ENCODE measurements at places on chromosomes 11 and 22.

DNA sequence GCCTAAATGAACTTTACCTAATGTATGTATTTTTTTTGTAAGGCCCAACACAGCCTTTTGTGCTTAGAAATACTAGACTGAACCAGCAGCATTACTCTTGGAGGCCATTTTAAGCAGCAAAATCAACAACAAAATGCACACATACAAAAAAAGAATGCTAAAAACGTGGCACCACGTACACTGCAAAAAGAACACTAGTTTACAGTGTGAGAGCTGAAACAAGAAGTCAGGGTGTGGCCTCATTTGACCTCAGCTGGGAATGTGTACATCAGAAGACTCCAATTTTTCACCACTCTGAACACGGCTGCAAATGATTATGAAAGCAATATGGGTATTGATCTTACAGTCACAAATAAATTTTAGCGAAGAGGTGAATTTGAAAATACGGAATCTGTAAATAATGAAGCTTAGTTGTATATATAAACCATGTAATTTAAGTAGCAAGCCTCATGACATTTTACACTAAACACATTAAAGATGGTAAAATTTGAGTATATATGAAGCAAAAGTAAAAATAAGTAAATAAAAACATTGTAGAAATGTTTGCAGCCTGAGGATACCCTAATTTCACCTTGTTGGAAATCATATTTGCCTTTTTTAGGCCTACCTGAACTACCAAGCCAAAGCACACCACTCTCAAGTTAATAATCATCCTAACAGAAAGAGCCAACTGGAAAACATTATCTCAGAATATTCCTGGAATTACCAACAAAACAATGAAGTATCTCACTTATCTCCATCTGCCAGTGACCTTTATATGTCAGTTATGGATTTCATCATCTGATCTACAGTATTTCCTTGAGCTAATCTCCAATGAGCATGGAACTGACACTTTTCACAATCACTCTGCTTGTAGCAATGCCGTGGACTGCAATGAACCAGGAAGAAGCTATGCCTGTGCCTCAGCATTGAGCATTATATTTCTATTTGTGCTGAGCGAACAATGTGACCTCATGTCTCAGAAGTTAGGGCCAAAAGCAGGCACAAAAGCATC lies 319.5 kb upstream of the FAT3 start:
- DNase-seq, result no peak

GRCh38 chr11:102836290-102836875 lies 7.0 kb downstream of the MMP3 start:
- peak; percentile 42 for DNase-seq

DNA sequence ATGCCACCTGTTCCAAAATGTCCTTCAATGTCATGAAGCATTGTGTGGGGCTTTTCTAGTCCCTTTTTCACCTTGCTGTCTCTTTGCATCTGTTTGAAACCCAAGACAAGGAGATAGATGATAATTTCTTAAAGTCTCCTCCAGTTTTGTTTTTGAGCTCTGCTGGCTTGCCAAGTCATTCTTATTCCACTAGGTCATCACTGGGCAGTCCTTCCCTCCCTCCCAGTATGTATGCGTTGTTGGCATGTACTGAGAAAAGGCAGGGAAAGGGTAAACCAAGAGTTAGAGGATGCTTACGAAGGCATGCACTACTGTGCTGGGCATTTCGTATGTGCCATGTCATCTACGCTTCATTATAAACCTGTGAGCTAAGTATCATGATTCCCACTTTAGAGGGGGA lies 78.6 kb downstream of the PARVA start:
- DNase-seq, result no peak

- peak; percentile 31 for DNase-seq
Measured at GRCh38 chr11:88553204-88553603, 215.7 kb upstream of the CTSC start.

DNA sequence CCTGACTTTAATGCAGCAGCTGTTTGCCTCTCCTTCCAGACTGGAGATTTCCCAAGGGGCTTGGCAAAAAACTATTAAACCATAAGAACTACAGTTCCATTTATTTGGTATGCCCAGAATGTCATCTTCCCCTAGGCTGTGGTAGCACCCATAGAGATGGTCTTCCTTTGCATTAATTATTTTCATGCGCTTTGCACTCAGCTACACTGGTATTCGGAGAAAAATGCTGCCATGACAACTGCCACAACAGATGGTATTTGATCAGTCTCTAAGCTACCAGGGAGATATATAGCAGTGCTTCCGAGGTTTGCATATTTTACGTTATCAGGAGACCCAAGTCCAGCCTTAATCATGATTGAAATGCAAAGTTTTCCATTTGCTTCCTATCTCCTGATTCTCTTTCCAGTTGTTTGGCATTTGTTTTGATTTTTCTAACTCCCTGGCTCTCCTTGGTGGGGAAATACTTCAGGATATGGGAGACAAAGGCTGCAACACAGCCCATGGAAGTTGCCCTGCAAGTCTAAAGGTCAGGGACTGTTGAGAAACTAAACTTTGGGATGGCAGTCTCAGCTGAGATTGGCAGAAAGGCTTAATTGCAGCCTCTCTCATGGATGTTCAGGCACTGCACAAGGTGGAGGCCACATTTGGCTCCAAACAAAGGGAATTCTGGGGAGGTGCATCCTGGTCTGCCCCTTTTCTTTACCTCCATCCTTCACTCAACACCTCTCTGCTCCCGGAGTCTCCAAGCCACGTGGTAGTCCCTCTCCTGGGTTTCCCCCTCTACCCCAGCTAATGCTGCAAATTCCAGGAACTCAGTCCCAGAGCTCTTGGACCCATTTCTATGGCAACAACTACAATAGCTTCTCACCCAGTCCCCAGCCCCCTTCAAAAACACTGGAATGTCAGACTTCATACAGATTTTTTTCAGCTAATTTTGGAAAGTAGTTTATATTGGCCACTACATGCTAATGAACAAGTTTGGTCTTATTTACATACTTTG lies 151.8 kb downstream of the NAV2 start:
- DNase-seq, result peak; percentile 10

DNA sequence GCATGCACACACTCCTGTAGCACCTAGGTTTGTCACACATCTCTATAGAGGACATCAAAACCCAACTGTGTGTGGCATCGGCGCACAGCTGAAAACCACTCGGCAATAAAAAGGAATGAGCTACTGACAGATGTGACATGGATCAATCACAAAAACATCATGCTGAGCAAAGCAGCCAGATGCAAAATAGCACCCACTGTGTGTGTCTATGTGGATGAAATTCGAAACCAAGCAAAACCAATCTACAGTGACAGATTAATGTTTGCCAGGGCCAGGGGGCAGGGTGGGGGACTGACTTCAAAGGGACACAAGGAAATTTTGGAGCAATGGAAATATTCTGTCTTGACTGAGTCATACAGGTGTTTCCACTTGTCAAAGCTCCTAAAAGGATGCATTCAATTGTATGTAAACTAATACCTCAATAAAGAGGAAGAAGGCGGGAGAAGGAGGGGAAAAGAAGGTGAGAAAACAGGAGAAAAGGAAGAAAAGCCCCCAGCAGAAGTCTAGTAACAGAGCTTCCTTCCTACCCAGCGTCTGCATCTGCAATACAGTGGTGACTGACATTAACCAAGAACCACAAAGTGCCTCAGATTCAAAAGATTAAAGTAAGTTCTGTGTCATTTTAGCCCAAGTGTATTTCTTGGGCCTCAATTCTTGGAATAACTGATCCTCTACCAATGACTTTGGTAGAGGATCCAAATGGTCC lies 49.8 kb downstream of the PACSIN2 start:
- DNase-seq, result peak; percentile 25

DNA sequence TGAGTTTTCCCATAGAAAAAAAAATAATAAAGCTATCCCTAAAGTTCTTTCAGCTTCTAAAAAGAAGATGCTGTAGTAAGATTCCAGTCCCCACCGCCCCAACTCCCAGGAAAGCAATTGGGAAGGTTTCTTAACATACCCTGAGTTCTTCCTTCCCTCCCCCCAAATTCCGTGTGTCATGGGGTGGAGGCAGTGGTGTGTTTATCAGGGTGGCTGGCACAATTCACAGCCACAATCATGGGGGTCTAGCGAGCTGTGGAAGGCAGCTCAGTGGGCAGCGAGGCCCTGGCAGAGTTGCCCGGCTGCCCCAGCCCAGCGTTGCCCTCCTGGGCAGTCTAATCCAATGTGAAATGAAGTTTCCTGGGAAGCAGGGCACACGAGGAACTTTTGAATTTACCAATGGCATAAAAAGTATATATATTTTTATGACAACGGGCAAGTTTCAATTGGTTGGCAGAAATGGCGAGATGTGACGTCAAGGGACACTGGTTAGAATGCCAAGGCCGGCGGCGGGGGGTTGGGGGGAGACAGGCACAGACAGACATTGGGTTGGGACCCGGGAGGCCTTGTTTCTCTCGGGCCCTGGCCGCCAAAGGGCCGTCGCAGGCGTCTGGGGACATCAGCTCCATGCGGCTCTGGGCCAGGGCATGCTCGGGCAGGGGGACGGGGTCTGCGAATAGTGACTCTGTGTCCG lies 80.7 kb upstream of the PPARA start:
- peak; percentile 94 for DNase-seq

- no peak for DNase-seq
Measured at GRCh38 chr22:48887394-48888332, 940.0 kb downstream of the BRD1 start.

DNA sequence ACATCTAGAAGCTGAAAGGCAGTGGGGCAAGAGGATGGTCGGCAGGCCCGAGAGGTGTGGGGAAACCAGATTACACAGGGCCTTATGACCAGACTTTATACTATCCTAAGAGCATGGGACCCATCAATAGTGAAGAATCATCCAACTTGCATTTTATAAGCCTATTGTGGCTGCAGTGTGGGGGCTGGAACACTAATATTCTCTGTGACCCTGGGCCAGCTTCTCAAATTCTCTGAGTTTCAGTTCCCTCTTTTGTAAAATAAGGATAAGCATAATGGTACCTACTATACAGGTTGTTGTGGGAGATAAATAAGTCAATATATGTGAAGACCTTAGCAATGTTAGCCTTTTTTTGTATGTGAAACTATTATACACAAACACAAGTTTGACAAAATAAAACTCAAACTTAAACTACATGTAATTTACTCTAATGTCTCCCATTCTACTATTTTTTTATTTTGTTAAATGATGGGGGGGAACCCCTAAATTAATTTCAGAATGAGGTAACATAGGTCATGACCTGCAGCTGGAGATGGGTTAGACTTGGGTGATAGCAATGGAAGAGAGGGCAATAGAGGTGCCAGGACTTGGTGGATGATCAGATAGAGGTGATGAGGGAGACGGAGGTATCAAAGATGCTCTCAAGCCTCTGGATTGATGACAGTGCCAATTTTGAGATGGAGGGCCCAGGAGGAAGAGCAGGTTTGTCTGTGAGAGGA lies 30.1 kb downstream of the SMCO4 start:
- no peak for DNase-seq

GRCh38 chr11:121958971-121959325 lies 157.1 kb downstream of the BLID start:
- DNase-seq, result no peak

- no peak for DNase-seq
Measured at GRCh38 chr11:62186195-62186594, 3.8 kb upstream of the SCGB1D1 start.

DNA sequence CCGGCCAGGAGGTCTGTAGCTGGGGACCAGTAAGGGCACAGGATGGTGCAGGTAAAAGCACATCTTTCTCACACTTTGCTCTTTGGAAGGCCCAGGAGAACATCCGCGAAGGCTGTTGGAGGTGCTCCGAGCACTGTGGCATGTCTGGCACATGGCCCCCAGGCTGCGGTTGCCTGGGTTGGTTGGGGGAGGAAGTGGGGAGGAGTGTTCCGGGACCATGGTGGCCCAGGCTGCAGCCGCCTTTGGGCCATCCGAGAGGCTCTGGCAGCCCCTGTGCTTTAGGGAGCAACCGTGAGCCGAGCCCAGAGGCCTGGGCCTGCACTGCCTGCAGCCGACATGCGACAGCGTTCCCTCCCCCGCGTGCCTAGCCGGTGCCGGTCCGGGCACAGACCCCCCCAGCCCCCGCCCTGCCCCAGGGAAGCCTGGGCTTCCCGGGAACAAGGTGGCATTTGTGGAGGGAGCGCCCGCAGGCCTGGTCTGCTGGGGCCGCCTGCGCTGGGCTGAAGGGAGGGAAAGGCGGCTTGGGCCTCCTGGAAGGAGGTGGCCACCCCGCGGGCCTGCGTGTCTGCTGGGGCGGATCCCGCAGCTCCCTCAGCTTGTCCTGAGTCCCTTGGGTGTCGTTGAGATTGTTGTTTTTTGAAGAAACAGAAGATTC lies 57.9 kb downstream of the GRAMD4 start:
- no peak for DNase-seq

DNA sequence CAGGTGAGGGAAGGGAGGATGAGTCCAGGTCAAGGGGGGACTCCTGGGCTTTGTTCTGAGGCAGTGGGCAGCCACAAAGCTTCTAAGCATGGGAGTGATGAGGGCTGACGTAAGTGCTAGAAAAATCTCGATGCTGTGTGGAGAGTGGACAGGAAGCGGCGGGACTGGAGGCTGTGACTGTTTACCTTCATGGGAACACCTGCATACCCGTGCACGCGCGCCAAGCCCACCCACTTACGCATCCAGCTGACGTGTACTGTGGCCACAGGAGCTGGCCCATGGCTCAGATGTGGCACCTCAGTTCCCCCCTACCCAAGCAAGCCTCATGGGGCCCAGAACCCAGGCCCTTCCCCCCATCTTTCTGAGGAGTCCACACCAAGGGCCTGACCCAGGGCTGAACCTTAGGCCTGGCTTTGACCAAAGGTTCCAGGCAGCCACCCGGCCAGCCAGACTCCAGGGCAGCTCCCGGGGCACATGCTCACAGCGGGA lies 14.0 kb downstream of the MYRF start:
- DNase-seq, result no peak

- DNase-seq, result no peak
Measured at GRCh38 chr11:22458161-22458560, 120.0 kb downstream of the SLC17A6 start.

DNA sequence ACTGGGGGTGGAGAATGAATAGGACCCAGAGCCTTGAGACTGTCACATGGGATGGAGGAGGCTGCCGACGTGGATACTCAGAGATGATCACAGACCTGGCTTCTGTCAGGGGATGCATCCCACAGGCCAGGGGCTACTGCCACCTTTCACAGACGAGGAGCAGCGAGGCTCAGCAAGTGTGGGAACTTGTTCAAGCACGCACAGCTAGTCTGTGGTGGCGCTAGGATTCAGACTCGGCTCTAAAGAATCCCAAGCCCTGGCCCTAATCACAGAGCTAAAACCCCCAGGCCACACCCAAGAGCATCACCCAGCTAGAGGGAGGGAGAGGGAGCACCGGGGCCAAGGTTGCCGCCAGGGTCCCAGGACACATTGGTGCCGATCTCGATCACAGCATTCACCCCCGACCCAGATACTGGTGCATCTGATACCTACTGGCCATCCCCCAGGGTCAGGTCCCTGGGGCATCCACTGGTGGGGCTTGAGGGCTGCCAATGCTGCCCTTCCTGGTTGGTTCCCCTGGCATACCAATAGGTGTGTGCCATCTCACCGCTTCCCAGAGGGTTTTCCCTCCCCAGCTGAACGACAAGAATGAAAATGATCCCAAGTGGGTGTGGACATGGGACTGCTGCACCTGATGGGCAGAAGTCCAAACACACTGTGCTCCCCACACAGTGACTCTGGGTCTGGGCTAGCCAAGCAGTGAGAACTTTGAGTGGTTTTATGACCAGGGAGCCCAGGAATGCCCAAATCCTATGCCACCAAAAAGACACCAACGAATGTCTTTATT lies 6.2 kb downstream of the CHST1 start:
- no peak for DNase-seq

All from kidney tubule cell (primary cell).